SK-N-SH (cell line): ENCODE measurements at places on chromosomes 1 and 21. TPM values are rescaled to one million over a fixed set of nuclear protein-coding genes. Genes with fewer than 3 reads are reported as not detected.

The OR6F1 gene
- not detected in 2 replicates for polyA plus RNA-seq

The TTLL7 gene
- 7.3 and 11.5 TPM in 2 replicates for polyA plus RNA-seq

The RGS5 gene
- polyA plus RNA-seq: 260 and 290 TPM in 2 replicates

The NPPA gene
- not detected in 2 replicates for polyA plus RNA-seq

The FCGR1A gene
- polyA plus RNA-seq: not detected in 2 replicates

The KISS1 gene
- polyA plus RNA-seq: 0.10 TPM in 1 of 2 replicates, not detected in the other

The RBM15 gene
- 3.8 and 4.7 TPM in 2 replicates for polyA plus RNA-seq

The TRMT13 gene
- 7.6 and 12.6 TPM in 2 replicates for polyA plus RNA-seq

The TTC34 gene
- polyA plus RNA-seq: 0.16 TPM in 2 replicates

The WDR64 gene
- polyA plus RNA-seq: not detected in 2 replicates

The PPIH gene
- polyA plus RNA-seq: 89.1 and 104 TPM in 2 replicates

The NCMAP gene
- 0.02 TPM in 1 of 2 replicates, not detected in the other for polyA plus RNA-seq

The OR2L13 gene
- 0.15 and 0.23 TPM in 2 replicates for polyA plus RNA-seq

The GJB5 gene
- polyA plus RNA-seq: not detected in 2 replicates

The GJA8 gene
- not detected in 2 replicates for polyA plus RNA-seq

The OLFM3 gene
- polyA plus RNA-seq: 0.03 TPM in 1 of 2 replicates, not detected in the other

The KCNE2 gene
- 0.05 TPM in 1 of 2 replicates, not detected in the other for polyA plus RNA-seq

The NGF gene
- 53.7 and 75.8 TPM in 2 replicates for polyA plus RNA-seq

The KRTAP19-3 gene
- polyA plus RNA-seq: not detected in 2 replicates

The PTPN14 gene
- polyA plus RNA-seq: 12.8 and 14.3 TPM in 2 replicates

The LGR6 gene
- polyA plus RNA-seq: 0.03 TPM in 1 of 2 replicates, not detected in the other

The CELA2A gene
- polyA plus RNA-seq: not detected in 2 replicates

The FCRL2 gene
- not detected in 2 replicates for polyA plus RNA-seq

The HJV gene
- polyA plus RNA-seq: 0.05 TPM in 1 of 2 replicates, not detected in the other

The FCGR2B gene
- polyA plus RNA-seq: 0.05 TPM in 1 of 2 replicates, not detected in the other

The SPOCD1 gene
- 10.7 and 12.5 TPM in 2 replicates for polyA plus RNA-seq

The AMIGO1 gene
- polyA plus RNA-seq: 0.93 and 0.95 TPM in 2 replicates

The NHLH2 gene
- not detected in 2 replicates for polyA plus RNA-seq

The HSD17B7 gene
- 12.0 and 14.5 TPM in 2 replicates for polyA plus RNA-seq

The FMO2 gene
- not detected in 2 replicates for polyA plus RNA-seq

The CHI3L1 gene
- not detected in 2 replicates for polyA plus RNA-seq

The FAM151A gene
- polyA plus RNA-seq: not detected in 2 replicates

The SMIM1 gene
- 5.9 and 6.1 TPM in 2 replicates for polyA plus RNA-seq

The GBP2 gene
- polyA plus RNA-seq: 8.7 and 10.2 TPM in 2 replicates

The BGLAP gene
- 0.96 and 1.1 TPM in 2 replicates for polyA plus RNA-seq

The WDR77 gene
- polyA plus RNA-seq: 97.1 and 131 TPM in 2 replicates

The TMEM200B gene
- polyA plus RNA-seq: 1.5 and 2.0 TPM in 2 replicates

The CACNA1S gene
- not detected in 2 replicates for polyA plus RNA-seq

The SLC44A3 gene
- polyA plus RNA-seq: 2.6 and 4.4 TPM in 2 replicates

The GSTM5 gene
- polyA plus RNA-seq: not detected in 2 replicates

The ITGB2 gene
- 0.67 and 0.77 TPM in 2 replicates for polyA plus RNA-seq

The PROX1 gene
- polyA plus RNA-seq: 0.25 and 0.45 TPM in 2 replicates

The CRABP2 gene
- polyA plus RNA-seq: 13.3 and 42.1 TPM in 2 replicates
